ENCODE measurements at places on chromosomes 3 and 15.

DNA sequence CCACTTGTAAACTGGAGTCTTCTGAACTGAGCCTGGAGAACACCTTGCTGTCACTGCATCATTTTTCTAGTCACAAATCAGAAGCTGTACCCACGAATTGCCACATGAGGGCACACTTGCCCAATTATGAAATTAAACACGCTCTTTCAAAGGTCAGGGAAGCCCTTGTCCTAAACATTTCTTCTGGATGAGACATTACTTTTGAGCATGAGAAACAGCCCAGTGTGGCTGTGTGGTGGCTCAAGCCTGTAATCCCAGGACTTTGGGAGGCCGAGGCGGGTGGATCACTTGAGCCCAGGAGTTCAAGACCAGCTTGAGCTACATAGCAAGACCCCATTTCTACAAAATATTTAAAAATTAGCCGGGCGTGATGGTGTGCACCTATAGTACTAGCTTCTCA lies 27.5 kb upstream of the CFAP161 start:
- peak; percentile 78 for DNase-seq

DNA sequence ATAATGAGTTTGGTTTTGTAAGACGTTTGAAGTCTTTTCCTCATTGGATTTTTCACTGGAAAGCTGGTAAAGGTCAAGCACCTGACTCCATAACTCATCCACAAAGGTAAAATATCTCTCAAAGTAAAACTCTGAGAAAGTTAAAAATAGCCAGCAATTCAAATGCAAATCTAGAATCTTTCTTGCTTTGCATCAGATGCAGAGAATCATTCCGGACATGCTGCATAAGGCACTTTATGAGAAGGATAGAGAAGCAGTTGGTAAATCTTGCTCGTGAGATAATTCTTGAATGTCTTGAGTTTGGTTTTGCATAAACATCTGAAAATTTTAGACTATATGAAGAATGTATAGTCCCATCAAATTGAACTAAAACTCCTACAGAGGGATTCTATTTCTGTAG lies 9.1 kb downstream of the KCNMB2 start:
- no peak for DNase-seq

GRCh38 chr3:42013691-42014457 lies 52.0 kb upstream of the ULK4 start:
- DNase-seq, result peak; percentile 11

- DNase-seq, result no peak
Measured at GRCh38 chr15:66220601-66221000, 32.9 kb downstream of the MEGF11 start.

GRCh38 chr3:100324044-100324443 lies 10.5 kb upstream of the NIT2 start:
- no peak for DNase-seq

DNA sequence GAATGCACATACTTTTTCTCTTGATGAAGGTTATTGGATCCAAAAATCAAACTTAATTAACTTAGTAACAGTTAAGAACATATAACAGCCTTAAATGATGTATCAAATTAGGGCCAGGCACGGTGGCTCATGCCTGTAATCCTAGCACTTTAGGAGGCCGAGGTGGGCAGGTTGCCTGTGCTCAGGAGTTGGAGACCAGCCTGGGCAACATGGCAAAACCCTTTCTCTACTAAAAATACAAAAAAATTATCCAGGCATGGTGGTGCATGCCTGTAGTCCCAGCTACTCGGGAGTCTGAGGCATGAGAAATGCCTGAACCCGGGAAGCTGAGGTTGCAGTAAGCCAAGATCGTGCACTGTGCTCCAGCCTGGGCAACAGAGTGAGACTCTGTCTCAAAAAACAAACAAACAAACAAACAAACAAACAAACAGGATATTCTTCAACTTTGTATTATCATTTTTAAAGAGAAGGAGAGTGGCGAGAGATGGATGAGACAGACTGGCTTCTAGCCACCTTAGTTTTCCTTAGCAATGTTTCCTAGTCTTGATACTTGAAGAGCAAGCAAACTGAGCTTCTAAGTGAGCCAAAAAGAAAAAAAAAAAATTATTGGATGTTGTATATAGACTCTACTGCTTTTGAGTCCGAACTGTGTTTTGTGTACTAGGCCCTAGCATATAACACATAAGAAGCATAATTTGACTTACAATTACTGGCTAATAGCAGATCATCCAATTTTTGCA lies 13.8 kb downstream of the SPRED1 start:
- peak; percentile 17 for DNase-seq

Data from PC-3 (cell line).